ENCODE measurements at places on chromosomes 13 and 19.

- no peak for DNase-seq
These were observed 11.4 kb upstream of the IGFL1 start for GRCh38 chr19:46218160-46218559.

DNA sequence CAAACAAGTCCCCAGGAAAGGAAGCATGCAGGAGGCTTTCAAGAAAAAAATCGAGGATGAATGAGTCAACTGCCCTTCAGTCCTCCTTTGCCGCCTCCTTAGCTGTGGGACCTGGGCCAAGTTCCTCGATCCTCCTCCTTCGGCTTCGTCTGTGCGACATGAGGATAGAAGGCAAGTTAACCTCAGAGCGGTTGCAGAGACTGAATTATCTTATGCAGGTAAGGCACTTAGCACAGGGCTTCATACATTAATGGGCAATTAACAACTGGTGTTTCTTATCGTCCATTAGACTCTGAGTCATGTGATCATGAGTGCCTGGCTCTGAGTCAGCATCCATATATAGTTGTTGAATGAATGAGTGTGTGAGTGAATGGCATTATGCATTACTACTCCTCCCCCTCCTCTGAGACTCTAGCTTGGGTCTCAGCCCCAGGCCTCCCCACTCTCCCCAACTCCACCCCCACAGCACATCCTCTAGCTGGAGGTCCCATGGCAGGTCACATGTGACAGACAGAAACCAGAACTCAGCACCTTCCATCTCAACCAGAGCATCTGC is 1.6 kb upstream of the TTC9B start:
- no peak for DNase-seq

DNA sequence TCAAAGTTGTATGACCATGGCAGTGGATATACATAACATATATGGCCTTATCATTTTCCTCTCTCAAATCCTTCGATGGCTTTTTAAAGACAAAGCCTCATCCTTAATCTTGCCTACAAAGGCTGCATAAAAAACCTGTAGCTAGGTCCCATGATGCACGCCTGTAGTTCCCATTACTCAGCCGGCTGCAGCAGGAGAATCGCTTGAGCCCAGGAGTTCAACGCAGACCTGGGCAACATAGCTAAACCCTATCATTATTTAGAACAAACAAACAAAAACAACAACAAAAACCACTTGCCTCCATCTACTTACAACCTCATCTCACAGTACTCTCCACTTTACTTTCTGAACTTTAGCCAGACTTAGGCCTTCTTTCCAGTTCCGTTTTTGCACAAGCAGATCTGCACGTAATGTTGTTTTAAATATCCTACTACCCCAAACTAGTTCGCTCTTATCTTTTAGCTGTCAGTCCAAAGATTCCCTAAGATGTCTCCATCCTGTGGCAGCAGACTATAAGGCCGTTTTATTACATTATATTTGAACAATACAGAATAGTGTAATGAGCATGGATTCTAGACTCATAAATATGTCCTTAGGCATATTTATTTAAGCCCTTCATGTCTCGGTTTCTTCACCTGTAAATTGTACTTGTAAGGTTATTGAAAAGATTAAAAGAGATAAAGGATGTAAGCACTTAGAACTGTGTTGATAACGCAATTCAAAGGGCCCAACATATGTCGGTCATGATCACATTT is 969 bp upstream of the POMP start:
- no peak for DNase-seq

GRCh38 chr19:8367327-8368001 is 3.5 kb downstream of the ANGPTL4 start:
- DNase-seq: no peak

GRCh38 chr19:35851213-35852028 is 883 bp downstream of the NPHS1 start:
- no peak for DNase-seq

All from stimulated activated CD8-positive, alpha-beta memory T cell treated with anti-CD3 and anti-CD28 coated beads, Interleukin-7, amount 100 ng/mL, for 1 hour (primary cell).